ENCODE measurements at places on chromosomes 3 and 15. TPM values are rescaled to one million over a fixed set of nuclear protein-coding genes. Genes with fewer than 3 reads are reported as not detected.

Gene SGO1
- 0.23 TPM for total RNA-seq

Gene AMOTL2
- total RNA-seq, result 49.9 TPM

Gene DUOX1
- total RNA-seq, result 4.4 TPM

Gene NDN
- 55.3 TPM for total RNA-seq

Gene FSIP1
- total RNA-seq, result 0.69 TPM

Gene CASR
- total RNA-seq, result not detected

Gene LXN
- total RNA-seq, result 42.2 TPM

Gene FBXO40
- total RNA-seq, result 0.83 TPM

Gene ZNF660
- total RNA-seq, result 6.2 TPM

Gene TLR9
- 0.52 TPM for total RNA-seq

Gene ACTRT3
- total RNA-seq, result 2.2 TPM

Gene PSTPIP1
- 12.9 TPM for total RNA-seq

Gene TAMM41
- 15.5 TPM for total RNA-seq

Gene XIRP1
- total RNA-seq, result 7.1 TPM

Gene GUCA1C
- total RNA-seq, result not detected

Gene SMCO1
- not detected for total RNA-seq

Gene COL6A5
- total RNA-seq, result not detected

Gene ADAMTS7
- total RNA-seq, result 6.7 TPM

Gene FBXW12
- total RNA-seq, result not detected

Gene SERINC4
- total RNA-seq, result not detected

Gene CCDC191
- 3.5 TPM for total RNA-seq

Gene PP2D1
- not detected for total RNA-seq

Gene ABCF3
- total RNA-seq, result 38.9 TPM

Gene CACNA2D2
- total RNA-seq, result 2.6 TPM

Gene STRIT1
- total RNA-seq, result not detected

Gene CFAP100
- total RNA-seq, result not detected

Gene LMLN
- total RNA-seq, result 6.5 TPM

Gene IMPG2
- total RNA-seq, result 0.65 TPM

Gene NUDT16
- total RNA-seq, result 15.8 TPM

Gene RTP4
- 2.7 TPM for total RNA-seq

Gene ATP11B
- total RNA-seq, result 57.6 TPM

Gene NOX5
- total RNA-seq, result 0.10 TPM

Gene LMAN1L
- total RNA-seq, result not detected

Gene LHFPL4
- not detected for total RNA-seq

All from posterior vena cava (tissue), 2 donors.